ENCODE measurements at places on chromosomes 5 and 9.

DNA sequence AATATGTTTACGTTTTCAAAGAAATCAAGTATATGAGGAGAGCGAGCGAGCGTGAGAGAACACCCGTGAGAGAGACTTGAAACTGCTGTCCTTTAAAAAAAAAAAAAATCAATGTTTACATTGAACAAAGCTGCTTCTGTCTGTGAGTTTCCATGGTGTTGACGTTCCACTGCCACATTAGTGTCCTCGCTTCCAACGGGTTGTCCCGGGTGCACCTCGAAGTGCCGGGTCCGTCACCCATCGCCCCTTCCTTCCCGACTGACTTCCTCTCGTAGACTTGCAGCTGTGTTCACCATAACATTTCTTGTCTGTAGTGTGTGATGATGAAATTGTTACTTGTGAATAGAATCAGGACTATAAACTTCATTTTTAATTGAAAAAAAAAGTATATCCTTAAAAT, 97.0 kb downstream of the PDE6A start:
- no peak for DNase-seq

GRCh38 chr5:159837860-159838259, 78.4 kb upstream of the ADRA1B start:
- DNase-seq: no peak

GRCh38 chr5:146529984-146530383, 14.0 kb upstream of the GPR151 start:
- no peak for DNase-seq

DNA sequence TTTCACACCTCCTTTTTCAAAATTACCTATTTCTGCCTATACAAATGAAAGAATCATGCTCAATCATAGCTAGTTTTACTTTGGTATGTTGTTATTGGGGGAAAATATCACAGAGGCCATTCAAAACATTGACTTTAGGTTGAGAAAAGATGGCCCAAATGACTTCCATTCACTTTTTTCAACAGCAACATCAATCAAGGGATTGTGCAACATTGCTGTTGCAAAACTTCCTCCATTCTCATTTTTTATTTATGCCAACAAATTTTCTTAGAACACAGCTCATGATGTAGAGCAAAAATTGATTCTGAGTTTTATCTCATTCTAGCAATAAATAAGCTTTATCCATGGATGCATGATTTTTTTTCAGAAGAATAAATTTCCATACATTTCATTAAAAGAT, 93.6 kb upstream of the RORB start:
- no peak for DNase-seq

GRCh38 chr5:5881294-5881693, 458.8 kb downstream of the ICE1 start:
- DNase-seq: no peak

GRCh38 chr5:53011233-53011632, 22.1 kb downstream of the ITGA2 start:
- DNase-seq: no peak

- DNase-seq: no peak
Observed at GRCh38 chr5:10555277-10555684, 8.6 kb upstream of the ANKRD33B start.

GRCh38 chr5:170427672-170428236, 38.6 kb upstream of the KCNMB1 start:
- no peak for DNase-seq

DNA sequence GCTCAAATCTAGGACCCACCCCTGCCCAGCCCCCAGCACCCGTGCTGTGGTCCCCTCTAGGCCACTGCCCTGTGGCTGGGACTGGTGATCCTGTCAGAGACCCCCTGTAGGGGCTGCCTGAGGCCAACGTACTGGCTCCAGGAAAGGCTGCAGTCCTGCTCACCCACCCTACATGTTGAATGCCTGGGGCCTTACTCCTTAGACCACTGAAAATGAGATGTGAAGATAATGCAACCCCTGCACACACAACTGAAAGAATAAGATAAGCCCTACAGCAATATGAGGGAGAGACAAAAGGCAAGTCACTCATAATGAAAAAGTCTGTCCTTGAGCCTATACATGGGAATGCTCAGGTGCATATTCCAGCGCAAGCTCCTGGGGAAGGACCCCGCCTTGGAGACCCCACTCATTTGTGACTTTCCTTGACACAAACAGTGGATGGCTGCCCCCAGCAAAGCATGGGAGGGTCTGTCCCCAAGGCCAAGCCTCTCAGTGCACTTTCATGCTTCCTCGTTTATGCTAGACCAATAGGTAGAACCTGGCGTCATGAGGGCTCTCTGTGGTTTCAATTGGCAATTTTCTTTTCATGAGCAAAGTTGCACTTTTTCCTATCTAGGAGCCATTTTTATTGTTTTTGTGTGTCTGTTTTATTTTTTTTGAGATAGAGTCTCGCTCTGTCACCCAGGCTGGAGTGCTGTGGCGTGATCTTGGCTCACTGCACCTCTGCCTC, 12.5 kb upstream of the WNK2 start:
- no peak for DNase-seq

GRCh38 chr9:116288658-116289057, 135.1 kb downstream of the PAPPA start:
- no peak for DNase-seq

Data from activated naive CD8-positive, alpha-beta T cell treated with anti-CD3 and anti-CD28 coated beads, Interleukin-2, amount 50 U/mL, for 16 hours (primary cell).